ENCODE measurements at places on chromosomes 7 and 10.

DNA sequence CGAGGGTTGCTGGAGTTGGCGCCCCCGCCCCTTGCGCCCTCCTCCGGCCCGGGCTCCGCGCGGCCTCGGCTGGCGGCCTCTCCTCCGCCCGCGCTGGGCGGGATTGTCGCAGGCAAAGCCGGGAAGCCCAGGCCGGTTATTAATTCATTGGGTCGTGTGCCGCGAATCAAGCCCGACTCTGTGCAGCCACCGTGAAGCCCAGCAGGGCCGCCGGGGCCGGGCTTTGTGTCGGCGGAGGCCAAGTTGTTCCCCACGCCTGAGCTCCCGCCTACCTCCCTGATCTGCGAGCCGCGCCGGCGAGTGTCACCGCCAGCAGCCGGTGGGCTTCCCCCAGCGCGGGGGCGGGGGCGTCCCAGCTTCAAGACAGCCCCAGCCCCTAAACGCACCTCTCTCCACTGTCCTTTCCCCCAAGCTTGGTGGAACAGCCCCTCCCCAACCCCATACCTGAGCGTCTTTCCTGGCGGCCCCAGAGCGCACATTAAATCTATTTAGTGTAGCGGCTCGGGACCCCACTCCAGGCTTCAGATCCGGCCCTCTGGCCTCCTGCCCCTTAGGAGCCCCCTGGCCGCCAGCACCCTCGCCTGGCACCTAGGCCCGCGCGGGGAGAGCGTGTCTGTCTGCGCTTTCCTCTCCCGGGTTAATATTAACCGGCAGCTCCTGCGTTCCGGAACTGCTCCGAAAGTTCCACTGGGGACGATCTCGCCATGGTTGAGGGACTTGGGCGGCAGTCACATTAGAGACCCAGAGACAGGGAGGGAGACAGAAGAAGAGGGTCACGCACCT, 3.5 kb downstream of the SHH start:
- DNase-seq, result no peak

DNA sequence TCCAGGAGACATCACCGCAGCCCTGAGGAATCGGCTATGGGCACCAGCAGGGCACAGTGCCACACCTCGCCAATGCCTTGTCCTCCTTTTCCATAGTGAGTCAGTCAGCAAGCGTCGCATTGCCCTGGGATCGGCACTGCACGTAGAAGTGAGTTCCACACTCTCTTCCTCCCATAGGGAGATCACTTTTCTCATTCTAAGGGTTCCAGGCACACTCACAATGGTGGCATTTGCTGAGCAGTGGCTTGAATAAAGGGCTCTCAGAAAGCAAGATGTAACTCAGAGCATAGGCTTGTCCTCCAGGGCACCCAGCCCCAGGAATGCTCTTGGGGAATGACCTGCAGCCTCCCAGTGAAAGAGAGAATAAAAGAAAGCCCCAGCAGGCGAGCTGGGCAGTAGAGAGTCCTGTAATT, 1.1 kb upstream of the VIM start:
- no peak for DNase-seq

DNA sequence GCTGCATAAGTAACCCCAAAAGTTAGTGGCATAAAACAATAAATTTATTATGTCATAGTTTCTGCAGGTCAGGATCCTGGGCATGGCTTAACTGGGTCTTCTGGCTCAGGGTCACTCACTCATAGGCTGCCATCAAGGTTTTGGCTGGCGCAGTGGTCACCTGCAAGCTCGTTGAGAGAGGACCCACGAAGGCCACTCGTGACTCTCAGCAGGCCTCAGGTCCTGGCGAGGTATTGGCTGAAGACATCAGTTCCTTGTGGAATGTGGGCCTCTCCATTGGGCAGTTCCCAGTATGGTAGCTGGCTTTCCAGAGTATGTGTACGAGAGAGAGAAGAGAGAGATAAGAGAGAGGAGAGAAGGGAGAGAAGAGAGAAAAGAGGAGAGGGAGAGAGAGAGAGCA, 138.3 kb upstream of the KLF14 start:
- DNase-seq, result no peak

GRCh38 chr7:129468087-129468486, 33.9 kb downstream of the STRIP2 start:
- DNase-seq, result no peak

DNA sequence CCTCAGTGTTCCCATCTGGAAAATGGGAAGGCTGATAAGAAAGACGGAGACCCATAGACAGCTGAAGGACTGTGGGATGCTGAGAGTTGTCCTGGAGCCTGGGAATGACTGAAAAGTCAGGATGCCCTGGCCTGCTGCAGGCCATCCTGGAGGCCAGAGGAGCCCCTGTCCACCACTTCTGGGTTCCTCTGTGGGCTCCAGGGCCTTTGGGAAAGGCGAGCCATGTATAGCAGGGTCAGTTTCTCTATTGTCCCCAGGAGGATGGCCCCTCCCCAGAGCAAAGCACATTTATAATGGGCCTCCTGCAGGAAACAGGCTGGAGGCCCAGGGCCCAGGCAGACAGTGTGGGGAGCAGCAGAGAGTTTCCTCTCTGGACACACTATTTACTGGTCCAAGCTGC, 471.4 kb upstream of the MGMT start:
- no peak for DNase-seq

GRCh38 chr10:12799144-12799543, 202.4 kb downstream of the CCDC3 start:
- no peak for DNase-seq

DNA sequence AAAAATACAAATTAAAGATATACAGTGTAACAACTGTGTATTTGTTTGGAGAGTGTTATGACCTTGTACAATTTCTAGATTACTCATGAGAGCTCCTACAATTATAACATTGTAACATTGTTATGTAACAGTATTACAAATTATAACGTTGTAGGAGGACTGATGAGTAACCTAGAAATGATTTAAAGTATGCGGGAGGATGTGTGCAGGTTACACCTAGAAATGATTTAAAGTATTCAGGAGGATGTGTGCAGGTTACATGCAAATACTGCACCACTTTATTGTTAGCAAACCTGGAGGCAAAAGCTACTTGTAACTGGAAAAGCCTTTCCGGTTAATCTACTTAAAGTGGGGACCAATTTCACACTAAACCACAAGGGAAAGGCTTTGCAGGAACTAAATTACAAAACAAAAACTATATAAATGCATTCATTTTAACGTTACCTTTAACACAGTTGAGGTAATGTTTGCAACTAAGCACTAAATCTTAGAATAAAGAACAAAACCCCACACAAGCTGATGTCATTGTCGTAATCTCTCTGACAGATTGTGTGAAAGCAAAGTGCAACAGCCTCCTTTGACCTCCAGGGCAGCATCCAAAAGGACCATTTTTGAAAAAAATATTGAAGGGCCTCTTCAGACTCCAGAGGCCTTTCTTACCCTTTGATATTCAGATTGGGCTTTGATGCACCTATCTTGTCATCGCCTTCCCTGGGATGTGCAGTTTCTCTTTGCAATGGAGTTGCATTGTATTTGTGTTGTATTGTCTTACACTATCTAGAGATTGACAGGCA, 522.1 kb upstream of the FOXK1 start:
- DNase-seq, result no peak

DNA sequence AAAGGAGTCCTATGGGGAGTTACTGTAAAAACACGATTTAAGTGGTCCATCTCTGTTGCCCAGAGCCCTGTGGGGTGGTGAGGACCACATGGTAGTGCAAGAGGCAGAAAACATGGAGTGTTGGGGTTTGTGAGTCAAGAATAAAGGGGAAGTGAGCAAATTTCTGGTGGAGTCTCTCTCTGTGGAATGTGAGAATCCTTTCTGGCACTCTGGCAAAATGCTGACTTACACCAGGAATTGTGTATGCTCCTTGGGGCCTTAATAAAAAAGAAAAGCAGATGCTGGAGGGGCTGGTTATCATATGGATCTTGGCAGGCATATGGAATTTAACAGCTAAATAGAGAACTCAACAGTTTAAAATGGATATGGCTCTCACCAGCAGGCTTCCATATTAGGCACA, 486.0 kb downstream of the TNS3 start:
- no peak for DNase-seq

- no peak for DNase-seq
These were observed 124.2 kb downstream of the EGFR start for GRCh38 chr7:55142919-55143600.
